Lower lobe of right lung (tissue), 2 donors: ENCODE measurements at places on chromosomes 5 and 9.
A peak's percentile ranks its signal among the peaks of the same experiment; 100 is the strongest.

- no peak for DNase-seq
These were observed 53.6 kb downstream of the RASGEF1C start for GRCh38 chr5:180155365-180155926.

GRCh38 chr5:35408146-35408545 is 177.9 kb upstream of the PRLR start:
- no peak for DNase-seq

DNA sequence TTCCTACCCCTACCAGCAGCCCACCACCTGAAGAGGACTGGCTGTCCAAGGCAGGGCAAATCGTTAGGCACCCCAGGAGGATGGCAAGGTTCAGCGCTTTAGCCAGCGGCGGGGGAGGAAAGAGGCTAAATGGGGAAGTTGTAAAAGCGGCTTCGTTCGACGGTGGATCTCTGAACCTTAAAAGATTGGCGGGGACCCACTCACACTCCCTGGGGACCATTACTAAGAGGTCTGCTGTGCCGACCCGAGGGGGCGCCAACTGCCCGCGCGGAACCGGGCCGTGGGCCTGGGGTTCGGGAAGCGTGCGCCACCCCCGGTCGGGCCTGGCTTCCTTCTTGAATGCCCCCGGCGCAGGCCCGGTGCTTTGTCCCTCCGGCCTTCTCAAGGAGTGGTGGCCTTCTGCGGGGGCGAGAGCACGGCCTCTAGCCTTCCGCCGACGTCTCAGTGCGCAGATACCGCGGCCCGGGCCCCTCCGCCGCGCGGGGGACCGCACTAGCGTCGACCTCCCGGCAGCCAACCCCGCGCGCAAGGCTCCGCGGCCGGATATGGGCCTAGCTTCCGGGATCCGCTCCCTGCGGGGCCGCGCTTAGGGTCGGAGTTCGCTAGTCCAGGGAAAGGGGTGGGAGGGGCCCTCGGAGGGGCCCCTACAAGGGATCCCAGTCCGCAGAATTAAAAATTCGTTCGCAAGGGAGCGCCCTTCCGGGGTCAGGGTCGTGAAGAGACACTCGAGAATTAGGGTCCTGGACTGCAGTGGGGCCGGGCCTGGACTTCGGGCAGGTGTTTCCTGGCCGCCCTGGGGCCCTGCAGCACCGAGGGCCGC is 10.5 kb downstream of the NR2F1-AS1 start:
- DNase-seq: no peak

- DNase-seq: peak; percentile 89
These were observed 15.0 kb upstream of the PTBP3 start for GRCh38 chr9:112348257-112349007.

DNA sequence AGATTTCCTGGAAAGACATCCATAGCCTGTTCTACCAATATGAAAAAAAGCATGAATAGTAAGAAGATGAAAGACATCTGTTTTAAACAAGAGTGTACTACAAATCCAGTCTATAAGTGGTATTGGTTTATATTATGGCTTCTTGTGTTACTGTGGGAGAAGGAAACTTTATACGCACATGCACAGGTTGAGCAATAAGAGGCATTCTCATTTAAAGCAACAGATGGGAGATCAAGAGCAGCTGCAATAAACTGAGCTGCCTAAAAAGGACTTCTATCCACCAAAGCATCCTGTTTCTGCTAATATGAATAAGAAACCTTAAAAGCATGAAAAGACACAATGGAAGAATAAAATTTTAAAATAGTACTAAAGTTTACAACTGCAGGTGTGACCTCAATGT is 8.6 kb upstream of the PCDHB1 start:
- DNase-seq: no peak

- no peak for DNase-seq
These were observed 165.5 kb upstream of the RGS7BP start for GRCh38 chr5:64340293-64340692.
